ENCODE measurements at places on chromosomes 2 and 18.

GRCh38 chr2:174617120-174617519 is 19.5 kb upstream of the WIPF1 start:
- no peak for DNase-seq

- DNase-seq, result no peak
Measured at GRCh38 chr2:74373221-74373676, 6.9 kb downstream of the DCTN1 start.

GRCh38 chr2:225120186-225120585 is 77.9 kb upstream of the DOCK10 start:
- no peak for DNase-seq

GRCh38 chr2:108451976-108452375 is 3.0 kb downstream of the GCC2 start:
- DNase-seq, result no peak

DNA sequence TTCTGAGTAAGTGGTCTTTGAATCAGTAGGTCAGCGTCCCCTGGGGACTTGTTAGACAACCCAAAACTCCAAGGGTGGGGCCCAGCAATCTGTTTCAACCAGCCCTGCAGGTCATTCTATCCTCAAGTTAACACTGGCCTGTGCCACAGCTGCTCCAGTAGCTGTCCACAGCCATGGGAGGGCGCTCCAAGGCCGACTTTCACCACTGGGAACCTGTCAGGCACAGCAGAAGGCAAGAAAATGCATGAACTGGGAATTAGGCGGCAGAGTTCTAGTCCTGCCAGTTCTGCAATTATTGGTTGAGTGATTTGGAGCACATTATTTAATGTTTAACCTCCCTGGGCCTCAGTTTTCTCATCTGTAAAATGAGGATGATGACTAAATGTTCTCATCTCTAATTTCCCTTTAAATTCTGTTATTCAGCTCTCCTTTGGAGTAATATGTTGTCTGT is 17.4 kb upstream of the MRPL33 start:
- no peak for DNase-seq

DNA sequence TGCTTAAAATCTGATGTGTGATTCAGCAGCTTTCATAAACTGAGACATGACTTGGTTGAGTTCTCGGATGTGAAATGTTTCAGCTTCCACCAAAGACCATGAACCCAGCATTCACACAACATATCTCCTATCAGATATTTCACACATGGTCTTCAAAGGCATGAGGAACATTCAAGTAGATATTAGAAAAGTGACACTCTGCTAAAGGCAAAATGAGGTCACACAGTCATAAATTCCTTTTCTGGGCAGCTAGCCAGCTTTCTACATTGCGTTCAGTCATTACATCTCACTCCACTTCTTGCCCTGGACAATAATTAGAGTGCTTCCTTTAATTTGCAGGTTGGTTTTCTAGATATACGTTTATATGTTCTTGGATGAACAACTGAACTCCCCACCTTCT is 96.7 kb downstream of the GAREM1 start:
- DNase-seq, result no peak

GRCh38 chr2:27013738-27014137 is 19.0 kb upstream of the TMEM214 start:
- no peak for DNase-seq

DNA sequence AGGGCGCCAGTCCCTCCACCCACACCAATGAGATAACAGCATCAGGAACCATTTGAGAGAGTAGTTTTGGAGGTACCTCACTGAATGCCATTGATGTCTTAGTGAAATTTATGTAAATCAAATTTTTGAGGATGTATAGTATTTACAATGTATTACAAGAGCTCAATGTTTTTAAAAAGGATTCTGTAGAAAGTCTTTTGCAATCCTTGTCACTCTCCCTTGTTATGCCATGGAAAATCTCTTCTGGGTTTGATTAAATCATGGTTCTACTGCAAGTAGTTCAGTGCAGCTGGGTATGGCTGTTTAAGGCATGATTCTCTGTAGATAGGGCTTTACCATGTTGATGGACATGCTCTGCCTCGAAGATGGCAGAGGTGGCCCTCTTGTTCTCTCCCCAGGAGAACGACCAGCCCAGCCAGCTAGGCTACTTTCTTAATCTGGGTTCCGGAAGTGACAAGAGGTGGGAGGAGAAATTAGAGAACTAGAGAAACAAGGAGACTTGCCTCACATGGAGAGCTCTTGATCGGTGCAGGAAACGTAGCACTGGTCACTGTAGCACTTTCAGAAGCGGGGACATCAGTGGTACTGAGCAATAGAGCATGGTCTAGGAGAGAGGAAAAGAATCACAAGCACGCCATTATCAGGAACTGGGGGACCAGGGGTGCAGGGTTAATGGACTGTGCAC is 202.7 kb downstream of the CLIP4 start:
- no peak for DNase-seq

DNA sequence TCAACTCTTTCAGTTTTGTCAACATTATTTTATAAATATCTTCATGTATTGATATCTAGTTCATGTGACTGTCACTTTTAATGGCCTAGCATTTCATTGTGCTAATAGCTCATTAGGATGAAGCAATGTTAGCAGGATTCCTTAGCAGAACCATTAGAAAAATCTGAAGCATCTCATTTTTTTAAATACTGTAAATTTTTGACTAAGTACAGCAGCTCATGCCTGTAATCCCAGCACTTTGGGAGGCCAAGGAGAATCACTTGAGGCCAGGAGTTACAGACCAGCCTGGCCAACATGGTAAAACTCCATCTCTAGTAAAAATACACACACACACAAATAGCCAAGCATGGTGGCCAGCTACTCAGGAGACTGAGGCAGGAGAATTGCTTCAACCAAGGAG is 15.6 kb upstream of the ANTXR1 start:
- DNase-seq, result no peak

DNA sequence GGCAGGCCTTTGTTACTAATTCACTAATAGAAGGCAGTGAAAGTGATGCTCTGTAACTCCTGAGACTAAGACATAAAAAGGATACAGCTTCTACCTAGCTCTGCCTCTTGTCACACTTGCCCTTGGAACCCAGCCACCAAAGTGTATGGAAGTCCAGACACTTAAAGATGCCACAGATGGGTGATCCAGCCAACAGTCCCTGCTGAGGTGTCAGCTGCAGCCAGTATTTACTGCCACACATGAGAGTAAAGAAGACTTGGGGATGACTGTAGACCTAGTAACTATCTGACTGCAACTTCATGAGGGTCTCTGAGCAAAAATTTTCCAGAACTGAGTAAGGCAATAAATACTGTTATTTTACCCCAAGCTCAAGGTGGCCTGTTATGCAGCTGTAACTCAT is 8.8 kb downstream of the IMMT start:
- DNase-seq, result no peak

GRCh38 chr2:241814643-241815476 is 5.9 kb downstream of the NEU4 start:
- DNase-seq, result no peak

- DNase-seq, result no peak
Measured at GRCh38 chr2:138475277-138475776, 26.2 kb upstream of the SPOPL start.

- DNase-seq, result peak; percentile 96
Measured at GRCh38 chr2:134918526-134919340, at the start of gene CCNT2. Gene CCNT2 (plus strand): TSS chr2:134918822. CDS start chr2:134918855, 33 bp downstream.

GRCh38 chr2:84487298-84487996 is 28.4 kb upstream of the SUCLG1 start:
- no peak for DNase-seq

DNA sequence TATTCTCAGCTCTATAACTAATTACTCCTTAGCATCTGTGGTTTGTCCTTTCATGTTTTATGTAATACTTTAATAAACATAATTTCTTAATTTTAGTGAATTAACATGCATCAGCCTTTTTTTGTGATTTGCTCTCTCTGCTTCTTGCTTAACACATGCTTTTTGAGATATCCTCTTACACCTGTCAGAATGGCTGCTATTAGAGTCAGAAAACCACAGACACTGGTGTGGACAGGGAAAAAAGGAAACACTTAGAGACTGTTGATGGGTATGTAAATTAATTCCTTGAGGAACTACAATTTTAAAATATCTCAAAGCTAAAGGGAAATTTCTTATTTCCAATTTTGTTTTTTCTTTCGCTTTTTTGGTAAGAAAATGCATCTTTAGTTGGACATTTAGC is 549.0 kb downstream of the ZNF804A start:
- no peak for DNase-seq

DNA sequence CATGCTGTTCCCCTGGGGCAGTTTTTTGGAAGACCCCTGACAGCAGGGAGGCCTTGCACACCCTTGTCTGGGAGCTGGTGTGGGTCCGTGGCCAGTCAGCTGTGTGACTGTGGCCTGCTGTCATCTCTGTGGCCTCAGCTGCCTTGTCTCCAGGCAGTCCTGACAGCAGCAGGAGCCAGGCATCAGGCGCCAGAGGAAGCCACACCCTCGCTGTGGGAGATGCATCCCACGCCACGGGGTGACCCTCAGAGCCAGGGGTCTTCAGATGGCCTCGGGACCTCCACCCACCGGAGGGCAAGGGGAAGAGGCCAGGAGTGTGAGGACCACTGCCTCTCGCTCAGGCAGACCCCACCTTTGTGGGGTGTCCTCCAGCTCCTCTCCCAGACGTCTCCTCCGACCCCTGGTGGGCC is 5.0 kb downstream of the BOK start:
- no peak for DNase-seq

DNA sequence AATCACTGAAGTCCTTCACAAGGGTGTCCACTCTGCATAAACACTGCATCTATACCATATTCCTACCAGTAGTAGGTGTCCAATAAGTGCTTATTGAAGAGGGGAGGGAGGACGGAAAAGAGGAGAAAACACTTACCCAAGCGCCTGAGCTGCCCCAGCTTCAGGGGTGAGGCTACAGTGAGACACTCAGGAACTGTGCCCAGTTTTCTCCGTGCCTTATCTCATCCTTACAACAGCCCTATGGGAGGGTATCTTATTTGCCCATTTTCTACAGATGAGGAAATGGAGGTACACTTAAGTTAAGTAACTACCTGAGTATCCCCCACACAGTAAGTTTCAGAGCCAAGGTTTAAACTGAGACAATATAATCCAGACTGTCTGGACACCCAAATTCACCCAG is 41.5 kb downstream of the RNF152 start:
- DNase-seq, result no peak

DNA sequence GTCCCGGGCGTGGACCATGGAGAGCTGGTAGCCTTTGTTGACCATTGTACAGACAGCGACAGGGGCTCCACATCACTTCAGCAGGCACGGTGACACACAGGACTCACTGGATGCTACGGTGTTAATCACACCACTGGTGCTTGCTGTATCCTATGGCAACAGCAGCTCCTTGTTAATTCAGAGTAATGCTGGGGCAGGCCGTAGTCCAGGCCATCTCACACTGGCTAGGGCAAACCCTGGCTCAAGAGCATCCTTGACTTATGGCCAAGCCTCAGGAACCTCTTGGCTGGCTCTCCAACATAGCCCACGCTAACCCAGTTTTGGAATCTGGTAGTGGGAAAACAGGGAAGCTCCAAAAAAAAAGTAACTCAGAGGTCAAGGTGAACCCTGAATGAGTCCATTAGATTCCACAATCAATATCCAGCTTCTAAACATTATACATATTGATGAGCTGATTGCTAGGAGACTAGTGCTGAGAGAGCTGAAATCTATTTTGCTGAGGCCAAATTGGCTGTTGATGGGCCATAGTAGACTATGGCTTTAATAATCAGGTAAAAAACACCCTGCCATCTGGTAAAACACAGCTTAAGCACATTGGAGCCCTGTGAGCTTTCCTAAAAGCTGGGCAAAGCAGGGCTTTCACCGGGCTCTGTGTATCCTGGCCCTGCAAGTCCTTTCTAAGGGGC is 253.6 kb downstream of the PRKCE start:
- no peak for DNase-seq

DNA sequence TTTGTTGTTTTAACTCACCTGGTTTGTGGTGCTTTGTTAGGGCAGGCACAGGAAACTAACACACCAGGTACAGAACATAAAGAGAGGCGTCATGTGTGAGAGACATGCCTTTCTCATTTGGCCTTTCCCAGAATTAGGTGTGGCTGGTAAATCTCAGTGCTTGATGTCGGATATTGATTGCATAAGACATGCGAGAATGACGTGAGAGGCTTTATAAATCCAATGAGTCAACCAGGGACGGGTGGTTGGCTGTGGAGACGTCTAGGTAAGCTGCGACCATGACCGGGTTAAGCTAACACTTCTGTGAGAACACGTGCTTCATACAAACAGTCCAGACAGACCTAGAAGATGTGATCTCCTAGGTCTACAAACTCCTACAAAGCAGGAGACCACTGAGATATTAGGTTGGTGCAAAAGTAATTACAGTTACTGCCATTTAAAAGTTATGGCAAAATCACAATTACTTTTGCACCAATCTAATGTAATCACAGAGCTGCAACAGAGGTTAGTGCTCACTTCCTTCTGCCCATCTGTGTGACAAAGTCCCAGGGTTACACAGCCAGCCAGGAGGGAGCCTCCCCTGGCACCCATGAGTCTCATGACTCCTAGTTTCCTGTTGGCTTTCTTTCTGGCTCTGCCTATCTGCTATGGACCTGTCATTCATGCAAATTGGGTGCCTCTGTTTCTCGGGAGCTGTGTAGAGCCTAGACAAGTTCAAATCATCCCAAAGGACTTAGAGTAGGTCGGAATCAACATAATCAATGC is 98.9 kb upstream of the ATP8B1 start:
- DNase-seq, result no peak

GRCh38 chr2:24857746-24858145 is 62.3 kb downstream of the ADCY3 start:
- DNase-seq, result no peak

DNA sequence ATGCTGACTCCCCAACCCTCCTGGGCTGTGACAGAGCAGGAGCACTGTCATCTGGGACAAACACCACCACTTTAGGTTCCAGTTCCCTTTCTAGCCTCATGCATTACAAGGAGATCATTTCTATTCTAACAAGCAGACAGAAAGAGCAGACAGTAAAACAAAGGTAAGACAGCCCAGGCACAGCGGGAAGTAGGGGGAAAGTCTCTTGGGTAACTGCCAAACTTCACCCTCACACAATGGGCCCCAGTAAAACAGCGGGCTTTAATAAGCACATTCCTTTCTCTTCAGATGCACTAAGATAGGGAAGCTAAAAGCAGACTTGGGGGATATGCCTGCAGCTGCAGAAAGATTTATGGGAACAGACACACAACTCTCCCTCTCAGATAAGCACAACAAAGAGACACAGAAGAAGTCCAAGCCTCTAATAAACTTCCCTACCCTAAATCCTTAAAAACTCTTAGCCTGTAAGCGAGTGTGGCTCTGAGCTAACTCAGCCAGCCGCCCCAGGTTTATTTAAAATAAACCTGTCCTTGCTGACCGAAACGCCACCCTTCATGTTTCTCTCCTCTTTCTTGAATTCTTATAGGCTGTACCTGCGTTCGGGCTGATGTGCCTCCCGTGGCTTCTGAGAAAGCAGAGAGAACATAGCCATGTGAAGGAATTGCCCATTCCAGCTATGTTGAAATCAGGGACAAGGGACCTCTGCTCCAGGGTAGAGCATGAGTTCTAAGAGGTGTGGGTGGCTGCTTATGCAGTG is 726.8 kb upstream of the DDX18 start:
- no peak for DNase-seq

DNA sequence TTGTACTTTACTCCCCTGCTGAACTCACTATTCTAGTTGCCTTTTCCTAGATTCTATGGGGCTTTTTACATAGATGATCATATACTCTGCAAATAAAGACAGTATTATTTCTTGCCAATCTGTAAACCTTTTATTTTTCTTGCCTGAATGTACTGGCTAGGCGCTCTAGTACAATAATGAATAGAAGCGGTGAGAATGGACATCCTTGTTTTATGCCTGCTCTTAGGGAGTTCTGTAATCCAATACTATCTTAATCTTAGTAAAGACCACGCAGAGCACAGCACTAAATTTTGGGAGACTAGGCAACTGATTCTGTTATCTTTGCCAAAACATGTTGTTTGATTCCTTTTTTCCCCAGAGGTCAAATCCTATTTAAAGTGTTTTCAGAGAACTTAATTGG is 7.0 kb downstream of the KRCC1 start:
- no peak for DNase-seq

Measured in activated CD8-positive, alpha-beta memory T cell treated with anti-CD3 and anti-CD28 coated beads for 1 hour (primary cell).